ENCODE measurements at places on chromosomes 7 and 10.
A peak's percentile ranks its signal among the peaks of the same experiment; 100 is the strongest.

DNA sequence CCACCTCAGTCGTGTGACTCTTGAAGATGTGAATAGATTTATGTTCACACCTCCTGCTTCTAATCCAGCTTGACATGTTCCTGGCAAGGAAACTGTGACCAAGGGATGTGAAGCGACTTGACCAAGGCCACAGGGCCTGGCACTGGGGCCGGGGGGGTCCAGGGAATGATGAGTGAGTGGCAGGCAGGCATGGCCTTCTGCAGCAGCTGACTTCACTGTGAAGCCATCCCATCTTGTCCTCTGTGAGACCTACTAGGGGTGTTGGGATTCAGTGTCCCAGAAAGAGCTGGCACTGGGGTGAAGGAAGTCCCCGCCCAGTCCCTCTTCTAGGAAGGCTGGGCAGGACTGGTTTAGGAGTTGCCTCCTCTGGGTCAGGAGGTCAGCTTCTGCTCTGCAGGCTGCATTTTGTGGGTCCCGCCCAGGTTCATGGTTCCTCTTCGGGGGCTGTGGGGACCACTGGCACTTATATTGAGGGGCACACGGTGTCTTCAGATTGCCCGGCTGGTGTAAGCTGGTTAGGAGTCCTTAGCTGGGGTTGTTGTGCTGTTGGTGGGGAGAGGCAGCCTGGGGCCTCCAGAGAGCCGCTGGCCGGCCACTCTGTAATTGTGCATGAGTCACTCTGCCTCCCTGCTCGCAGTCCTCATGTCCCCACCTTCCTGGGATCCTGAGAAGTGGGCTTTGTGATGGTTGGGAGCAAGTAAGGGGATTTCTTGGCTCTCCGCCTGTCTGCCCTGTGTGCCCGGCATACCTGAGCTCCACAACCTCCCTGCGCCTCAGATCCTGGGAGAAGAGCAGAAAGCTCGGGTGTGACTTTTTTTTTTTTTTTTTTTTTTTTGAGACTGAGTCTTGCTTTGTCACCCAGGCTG lies 11.0 kb downstream of the ZMIZ1 start:
- no peak for DNase-seq

DNA sequence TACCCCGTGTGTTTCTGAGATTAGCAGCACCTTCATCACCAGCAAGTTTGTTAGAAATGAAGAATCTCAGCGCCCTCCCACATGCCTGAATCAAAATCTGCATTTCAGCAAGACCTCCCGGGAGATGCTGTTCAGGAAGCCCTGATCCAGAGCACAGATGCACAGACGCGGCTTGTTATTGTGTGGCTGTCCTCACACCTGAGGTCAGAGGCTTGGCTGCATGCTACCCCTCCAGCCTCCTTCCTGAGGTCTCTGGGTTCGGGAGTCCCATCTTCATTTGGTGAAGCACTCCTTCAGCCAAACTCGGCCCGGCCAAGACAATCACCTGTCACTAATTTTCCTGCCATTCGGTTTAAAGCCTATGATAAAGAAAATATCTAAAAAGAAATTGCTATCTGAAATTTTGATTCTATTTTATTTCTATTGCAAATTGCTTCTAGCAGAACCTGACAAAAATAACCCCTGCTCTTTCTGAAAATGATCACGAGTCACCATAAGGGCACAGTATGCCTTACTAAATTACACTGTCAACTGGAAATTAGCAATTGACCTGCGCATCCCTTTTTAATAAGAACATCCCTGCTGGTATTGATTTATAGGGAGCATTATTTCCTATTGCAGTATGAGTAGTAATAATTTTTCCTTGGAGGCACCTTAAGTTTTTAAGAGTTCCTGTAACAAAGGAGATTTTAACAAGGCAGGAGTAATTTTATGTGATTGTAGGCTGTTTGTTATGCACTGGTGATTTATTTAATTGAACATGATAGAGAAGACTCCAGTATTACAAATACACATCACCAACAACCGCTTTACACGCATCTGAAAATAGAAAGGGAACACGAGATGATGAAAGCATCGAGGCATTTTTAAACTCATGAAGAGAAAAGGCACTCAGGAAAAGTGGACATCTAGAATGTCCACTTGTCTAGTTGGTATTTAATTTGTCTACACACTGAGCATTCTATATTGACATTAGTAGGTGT lies 49.5 kb downstream of the VSTM2A start:
- no peak for DNase-seq

- DNase-seq, result no peak
Observed at GRCh38 chr10:33484787-33485186, 150.3 kb upstream of the NRP1 start.

DNA sequence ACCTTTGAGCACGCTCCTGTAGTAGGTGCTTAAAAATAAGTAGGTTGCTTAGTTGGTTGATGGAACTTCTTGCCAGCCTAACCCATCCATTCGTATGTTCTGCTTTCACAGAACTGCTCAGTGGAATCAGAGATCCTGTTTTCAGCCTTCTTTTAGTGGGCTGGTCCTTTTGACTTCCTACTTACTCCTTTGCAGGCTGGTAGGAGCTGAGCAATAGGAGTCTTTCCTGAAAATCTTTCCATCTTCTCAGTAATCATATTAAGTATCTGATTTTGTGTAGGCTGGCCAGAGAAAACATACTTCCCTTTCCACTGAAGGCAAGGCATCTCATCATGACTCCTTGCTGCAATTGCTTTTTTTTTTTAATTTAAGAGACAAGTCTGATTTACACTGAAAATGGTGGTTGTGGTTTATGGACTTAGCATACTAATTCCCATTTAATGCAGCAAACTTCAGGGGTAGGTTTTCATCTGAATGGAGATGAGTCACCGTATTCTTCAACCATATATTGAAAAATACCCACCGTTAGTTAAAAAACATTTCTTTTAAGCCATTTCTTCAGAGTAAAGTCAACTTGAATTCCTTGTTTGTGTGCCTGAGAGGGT lies 208.0 kb downstream of the ZNF365 start:
- DNase-seq, result no peak

DNA sequence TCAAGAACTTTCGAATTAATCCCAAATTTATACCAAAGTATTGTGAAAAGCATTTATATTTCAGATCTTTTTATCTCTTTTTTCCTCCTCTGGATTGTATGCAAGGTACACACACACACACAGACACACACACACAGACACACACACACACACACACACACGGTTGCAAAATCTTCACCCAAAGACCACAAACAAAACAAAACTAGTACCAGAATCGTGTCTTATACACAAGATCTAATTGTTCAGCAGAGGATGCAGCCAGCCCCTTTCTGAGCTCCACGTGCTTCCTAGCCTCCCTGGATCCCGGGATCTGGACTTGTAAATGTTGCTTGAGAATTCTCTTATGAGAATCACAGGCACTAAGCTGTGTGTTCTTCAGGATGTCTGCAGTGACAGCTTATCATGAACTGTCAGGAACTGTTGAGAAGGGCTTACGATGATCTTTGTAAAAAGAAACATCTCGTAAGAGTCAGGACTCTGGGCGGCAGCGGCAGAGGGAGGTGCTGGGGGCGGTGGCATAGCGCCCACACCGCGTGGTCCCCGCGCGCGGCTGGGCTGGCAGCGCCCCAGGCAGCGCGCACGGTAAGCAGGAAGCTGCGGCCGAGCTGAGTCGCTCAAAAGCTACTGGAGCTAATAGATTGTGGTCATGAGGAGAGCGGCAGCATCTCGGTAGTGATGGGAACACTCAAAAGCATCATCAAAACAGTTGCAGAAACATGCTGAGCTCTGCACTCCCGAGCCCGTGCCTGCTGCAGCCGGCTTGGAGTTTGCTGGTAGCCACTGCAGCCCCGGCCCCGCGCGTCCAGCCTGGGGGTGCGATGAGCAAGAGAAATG lies 277.6 kb downstream of the GATA3 start:
- DNase-seq, result peak; percentile 80

GRCh38 chr7:72444026-72444776 lies 32.1 kb upstream of the CALN1 start:
- DNase-seq, result no peak

DNA sequence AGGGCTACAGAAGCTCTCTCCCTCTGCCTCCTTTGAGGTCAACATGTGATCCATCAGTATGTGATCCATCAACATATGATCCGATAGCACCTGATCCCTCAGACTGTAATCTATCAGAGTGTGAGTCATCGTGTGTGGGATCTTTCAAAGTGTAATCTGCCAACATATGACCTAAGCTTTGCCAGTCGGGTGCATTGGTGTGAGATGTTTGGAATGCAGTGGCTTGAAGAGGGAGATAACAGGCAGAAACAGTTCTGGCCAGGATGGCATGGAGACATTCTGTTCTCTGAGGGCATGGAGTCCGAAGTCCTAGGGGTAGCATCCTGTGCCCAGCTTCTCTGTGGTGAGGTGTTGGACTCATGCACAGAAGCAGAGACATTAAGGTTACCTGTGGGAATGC lies 217.7 kb upstream of the ETV1 start:
- DNase-seq, result no peak

- DNase-seq, result peak; percentile 26
Observed at GRCh38 chr7:108875139-108875538, 305.5 kb downstream of the DNAJB9 start.

- no peak for DNase-seq
Observed at GRCh38 chr10:3806603-3807002, 21.6 kb upstream of the KLF6 start.

GRCh38 chr10:71210542-71210871 lies 1.9 kb upstream of the UNC5B start:
- DNase-seq, result no peak

GRCh38 chr7:145050415-145050814 lies 214.6 kb upstream of the TPK1 start:
- no peak for DNase-seq

GRCh38 chr7:2702594-2702957 lies 14.6 kb downstream of the AMZ1 start:
- DNase-seq, result no peak

DNA sequence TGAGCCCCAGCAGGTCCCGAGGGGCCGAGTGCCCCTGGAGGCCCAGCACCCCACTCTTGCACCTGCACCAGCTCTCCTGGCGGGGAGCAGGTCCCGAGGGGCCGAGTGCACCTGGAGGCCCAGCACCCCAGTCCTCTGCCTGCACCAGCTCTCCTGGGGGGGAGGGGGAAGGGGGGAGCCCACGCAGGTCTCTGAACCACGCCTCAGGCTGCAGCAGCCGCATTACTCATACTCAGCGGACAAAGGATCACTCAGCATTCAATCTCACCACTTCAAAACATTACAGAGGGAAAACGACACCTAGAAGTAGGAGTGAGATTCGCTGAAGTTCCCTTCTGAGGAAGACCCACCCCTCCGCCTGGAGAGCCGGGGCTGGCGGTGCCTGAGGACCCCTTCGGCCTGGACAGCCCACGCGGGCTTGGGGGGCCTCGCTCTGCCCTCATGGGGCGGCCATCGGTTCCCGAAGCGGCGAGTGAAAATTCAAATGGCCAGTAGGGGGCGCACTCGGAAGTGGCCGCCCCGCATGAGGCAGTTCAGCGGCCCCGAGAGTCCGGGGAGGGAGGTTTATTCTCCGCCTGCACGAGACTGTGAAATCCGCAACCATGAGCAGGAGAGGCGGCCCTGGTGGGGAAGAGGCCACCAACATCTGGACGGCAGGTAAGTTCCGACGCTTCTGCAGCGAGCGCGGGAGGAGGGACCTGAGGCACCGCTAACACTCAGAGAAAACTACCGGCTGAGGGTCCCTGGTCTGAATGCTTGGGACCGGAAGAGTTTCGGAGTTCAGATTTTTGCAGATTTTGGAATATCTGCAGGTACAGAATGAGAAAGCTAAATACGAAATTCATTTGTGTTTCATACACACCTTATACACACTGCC lies 1.1 kb upstream of the GPER1 start:
- peak; percentile 85 for DNase-seq

- no peak for DNase-seq
Observed at GRCh38 chr10:119526621-119527592, 15.6 kb downstream of the RGS10 start.

DNA sequence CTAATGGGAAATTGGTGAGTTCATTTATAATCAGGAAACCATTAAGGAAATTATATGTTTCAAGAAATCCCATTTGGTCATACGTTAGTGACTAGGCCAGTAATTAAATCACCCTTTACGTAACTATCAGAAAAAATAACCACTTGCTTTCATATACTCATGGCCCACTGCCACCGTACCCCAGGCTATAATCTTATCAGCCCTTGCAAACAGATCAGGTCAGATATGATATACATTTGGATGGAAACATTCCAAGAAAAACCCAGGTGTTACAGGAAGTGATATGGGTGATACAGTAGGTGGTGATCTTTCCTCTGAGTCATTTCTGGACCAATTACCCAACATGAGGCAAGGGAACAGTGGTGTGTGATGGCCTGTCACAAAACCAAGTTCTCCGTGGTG lies 481.0 kb upstream of the SEMA3A start:
- no peak for DNase-seq

DNA sequence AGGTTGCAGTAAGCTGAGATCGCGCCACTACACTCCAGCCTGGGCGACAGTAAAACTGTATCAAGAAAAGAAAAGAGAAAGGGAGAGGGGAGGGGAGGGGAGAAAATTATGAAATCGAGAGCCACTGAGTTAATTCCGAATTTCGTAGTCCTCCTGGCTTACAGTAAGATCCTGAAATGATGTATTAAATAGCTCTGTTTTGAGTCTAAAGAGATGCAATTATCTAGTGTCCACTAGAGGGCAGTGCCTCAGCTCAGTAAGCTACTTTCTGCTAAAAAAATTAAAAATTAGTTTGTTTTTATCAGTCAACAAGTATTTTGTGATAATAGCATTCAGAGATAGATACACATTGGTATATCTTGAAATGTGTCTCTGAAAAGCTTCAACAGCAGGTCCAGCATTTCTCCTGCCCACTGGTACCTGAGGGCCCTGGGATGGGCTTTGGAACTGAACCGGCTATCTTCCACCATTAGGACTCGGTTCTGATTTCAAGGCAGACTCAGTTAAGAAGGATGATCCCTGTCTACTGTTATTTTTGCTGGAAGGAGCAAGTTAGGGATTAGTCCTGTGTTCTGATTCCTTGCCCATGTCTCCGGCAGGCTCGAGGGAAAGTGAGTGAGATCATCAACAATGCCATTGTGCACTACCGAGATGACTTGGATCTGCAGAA lies 19.5 kb downstream of the TSPAN33 start:
- no peak for DNase-seq

DNA sequence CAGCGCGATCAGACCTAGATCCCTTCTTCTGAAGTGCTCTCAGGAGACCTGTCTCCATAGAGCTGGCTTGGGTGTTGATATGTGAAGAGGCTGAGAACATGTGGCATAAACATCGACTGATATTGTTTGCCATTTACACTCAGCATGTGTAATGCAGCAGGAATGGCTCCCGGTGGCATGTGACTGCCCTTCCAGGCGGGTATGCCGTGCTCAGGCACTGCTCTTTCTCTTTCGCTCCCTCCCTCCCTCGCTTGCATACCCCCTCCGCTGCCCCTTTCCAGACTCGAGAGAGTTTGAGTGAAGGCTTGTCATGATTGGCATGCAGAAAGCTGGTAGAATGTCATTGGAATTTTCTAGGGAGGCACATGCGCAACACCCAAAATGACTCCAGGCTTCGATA lies 107.3 kb upstream of the PDCD4 start:
- DNase-seq, result no peak

- no peak for DNase-seq
Observed at GRCh38 chr10:33240931-33241330, 93.5 kb downstream of the NRP1 start.

- DNase-seq, result no peak
Observed at GRCh38 chr7:115634633-115635032, 395.9 kb downstream of the TFEC start.
